ENCODE measurements at places on chromosomes 3 and 15.

DNA sequence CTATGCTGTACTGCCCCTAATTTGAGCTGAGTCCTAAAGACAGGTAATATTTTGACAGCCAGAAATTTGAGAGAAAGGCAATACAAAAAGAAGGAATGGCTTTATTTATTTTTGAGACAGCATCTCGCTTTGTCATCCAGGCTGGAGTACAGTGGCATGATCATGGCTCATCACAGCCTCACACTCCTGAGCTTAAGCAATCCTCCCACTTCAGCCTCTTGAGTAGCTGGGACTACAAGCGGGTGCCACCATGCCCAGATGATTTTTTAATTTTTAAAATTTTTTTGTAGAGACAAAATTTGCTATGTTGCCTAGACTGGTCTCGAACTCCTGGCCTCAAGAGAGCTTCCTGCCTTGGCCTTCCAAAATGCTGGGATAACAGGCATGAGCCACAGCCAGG is 77.4 kb upstream of the SLC4A7 start:
- DNase-seq, result no peak

GRCh38 chr3:127546970-127547733 is 43.4 kb downstream of the TPRA1 start:
- no peak for DNase-seq

GRCh38 chr3:53226841-53227407 is 28.9 kb downstream of the TKT start:
- DNase-seq, result no peak

GRCh38 chr3:113516115-113516505 is 1.2 kb upstream of the SPICE1 start:
- DNase-seq, result peak; percentile 35

DNA sequence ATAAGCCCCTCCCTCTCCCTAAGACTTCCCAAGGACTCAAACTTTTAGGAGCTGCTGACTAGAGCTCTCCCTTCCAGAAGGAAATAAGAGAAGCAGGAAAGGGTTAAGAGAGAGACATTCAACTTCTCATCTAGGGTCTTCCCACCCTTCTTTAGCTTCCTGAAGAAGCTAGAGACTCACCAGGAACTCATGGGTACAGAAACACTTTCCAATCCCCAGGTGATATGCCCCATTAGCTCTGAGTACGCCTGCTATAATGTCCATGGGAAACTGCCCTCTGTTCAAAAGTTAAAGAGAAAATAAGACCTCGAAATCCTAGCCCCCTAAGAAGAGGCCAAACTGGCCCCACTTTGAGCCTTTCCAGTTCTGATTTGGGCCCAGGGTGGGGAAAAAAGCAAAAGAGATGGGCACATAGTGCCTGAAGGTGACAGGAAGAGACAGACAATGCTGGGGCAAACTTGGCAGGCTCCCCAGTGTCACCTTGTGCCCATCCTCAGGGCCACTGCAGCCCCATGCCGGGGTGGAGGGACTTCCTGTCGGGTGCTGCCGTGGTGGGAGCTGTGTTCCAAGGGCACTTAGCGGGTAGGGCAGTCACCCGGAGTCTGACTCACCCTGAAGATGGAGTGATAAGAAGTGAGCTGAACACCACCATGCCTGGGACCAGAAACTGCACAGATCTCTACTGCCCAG is 29.5 kb downstream of the CCDC12 start:
- peak; percentile 93 for DNase-seq

GRCh38 chr3:22441711-22442110 is 690.7 kb upstream of the ZNF385D start:
- no peak for DNase-seq

DNA sequence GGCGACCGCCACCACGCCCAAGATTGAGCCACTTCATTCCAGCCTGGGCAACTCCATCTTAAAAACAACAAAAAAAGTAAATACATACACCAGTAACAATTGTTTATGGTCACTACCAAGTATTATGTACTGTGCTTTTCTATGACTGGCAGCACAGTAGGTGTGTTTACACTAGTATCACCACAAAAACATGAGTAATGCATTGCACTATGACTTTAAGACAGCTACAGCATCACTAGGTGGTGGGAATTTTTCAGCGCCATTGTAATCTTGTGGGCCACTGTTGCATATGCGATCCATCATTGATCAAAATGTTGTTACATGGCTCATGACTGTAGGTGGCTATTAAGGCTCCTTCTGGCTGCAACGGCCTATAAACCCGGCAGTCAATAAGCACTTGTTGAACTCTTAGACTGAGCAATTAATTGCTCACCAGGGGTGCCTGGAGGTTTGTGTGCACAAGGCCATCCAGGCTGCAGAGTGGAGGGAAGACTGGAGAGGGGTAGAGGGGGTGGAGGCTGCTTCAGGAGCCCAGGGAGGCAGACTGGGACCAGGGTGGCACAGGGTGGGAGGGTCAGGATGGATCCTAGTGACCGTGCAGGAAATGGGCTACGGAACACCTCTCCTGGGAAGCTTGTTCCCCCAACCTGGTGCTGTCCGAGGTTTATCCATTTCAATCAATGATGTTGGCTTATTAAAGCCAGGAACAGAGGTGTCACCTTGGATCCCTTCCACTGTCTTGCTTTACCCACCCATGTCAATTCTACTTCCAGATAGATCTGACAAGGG is 17.9 kb upstream of the COPG1 start:
- no peak for DNase-seq

DNA sequence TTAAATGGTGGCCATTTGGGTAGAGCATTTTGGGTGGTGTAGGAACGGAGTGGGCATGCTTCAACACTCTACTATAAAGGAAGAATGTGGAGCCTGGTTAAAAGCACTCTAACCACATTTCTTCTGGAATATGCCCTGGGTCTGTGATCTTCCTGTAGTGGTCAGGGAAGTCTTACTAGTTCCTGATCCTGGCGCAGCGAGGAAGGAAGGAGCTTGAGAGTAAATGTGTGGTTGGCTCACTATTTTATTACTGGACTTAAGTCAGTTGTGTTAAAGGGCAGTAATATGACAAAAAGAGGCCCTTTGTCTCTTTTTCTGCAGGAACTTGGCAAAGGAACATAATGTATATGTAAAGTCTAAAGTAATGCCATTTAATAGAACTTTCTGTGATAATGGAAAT is 197.6 kb upstream of the ZPLD1 start:
- DNase-seq, result no peak

DNA sequence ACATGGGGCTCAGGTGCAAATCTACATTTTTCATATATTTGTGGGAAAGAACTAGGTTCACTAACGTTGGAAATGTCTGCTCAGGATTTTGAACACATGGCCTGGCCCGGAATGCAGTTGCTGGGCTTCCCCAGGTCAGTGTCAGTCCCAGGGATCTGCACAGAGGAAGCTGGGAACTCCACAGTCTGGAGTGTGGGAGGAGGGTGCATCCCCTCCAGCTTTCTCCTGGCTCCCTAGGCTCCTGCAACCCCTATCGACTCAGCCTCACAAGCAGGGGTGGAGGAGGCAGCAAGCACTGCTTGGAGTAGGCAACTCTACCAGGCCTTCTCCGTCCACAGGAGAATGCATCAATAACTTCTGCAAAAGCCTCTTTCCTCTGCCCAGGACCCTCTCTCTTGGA is 30.1 kb upstream of the HCN4 start:
- DNase-seq, result no peak

GRCh38 chr3:178472941-178473340 is 63.3 kb upstream of the KCNMB2 start:
- DNase-seq, result no peak

DNA sequence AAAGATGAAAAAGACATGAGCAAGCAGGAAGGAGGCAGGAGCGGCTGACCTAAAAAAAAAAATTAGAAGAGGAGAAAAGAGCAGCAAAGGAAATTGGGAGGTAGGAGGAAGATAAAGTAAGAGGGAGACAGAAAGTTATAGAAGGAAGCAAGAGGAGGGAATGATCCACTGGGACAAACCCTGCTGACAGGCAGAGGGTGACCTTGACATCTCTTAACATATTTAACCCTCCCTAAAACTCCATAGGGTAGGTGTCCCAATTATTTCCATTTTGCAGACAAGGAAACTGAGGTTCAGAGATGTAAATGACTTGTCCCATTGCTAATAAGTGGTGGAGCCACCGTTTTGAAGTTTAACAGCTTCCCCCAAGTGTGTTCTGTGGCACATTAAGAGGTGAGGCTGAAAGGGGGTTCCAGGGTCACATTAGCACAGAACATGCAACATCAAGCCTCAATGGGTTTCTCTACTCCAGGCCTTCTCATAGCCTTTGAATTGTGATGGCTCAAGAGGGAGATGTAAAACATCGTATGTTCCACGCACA is 37.4 kb upstream of the PRICKLE2 start:
- DNase-seq, result no peak

GRCh38 chr3:43038010-43038409 is 58.9 kb downstream of the GASK1A start:
- no peak for DNase-seq

GRCh38 chr15:87680208-87680607 is 576.3 kb downstream of the NTRK3 start:
- DNase-seq, result no peak

GRCh38 chr15:99408236-99409096 is 157.2 kb downstream of the LRRC28 start:
- DNase-seq, result no peak

DNA sequence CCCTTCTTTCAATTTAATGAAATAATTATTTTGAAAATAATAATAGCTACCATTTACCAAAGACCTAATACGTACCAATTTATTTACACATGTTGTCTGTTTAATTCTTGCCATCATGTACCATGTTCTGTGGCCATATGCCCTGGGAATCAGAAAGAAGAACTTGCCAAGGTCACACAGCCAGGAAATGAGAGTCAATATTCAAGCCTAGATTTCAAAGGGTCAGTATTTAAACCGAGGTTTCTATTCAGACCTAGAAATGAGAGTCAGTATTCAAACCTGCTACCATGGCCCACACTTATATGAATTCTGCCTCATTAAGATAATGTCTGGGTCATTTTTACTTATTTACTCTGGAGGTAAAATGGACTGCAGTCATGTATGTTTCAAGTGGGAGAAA is 103.6 kb upstream of the TBL1XR1 start:
- no peak for DNase-seq

GRCh38 chr15:90681056-90681455 is 36.1 kb upstream of the BLM start:
- no peak for DNase-seq

- no peak for DNase-seq
Measured at GRCh38 chr15:89155656-89156055, 65.7 kb downstream of the RLBP1 start.

DNA sequence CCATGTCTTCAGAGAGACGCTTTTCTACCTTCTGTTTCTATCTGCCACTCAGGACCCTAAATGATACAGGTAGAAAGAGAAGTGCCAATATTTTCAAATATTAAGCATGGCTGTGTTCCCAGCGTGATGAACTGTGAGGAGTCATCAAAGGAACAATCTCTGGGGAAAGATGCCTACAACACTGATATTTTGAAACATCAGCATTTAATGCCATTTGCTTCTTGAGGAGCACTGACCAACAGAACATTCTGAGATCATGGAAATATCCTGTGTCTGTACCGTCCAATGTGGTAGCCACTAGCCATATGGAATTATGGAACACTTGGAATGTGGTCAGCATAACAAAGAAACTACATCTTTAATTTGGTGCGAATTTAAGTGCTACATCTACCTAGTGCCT is 117.9 kb upstream of the COL6A5 start:
- DNase-seq, result no peak

DNA sequence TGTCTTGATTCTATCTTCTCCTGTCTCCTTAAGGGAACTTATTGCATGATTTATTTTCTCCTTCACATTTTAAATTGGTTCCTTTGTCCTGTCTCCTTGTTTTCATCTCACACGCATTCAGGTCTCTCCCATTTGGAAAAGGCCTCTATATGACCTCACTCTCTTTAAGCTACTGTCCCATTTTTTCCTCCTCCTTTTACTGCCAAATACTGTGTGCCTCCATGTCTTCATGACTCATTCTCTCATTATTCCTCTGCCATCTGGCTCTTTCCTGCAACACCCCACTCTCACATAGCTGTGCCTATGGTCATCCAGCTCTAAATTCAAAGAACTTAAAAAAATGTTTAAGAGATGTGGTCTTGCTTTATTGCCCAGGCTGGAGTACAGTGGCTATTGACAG is 48.0 kb downstream of the TYRO3 start:
- DNase-seq, result no peak

DNA sequence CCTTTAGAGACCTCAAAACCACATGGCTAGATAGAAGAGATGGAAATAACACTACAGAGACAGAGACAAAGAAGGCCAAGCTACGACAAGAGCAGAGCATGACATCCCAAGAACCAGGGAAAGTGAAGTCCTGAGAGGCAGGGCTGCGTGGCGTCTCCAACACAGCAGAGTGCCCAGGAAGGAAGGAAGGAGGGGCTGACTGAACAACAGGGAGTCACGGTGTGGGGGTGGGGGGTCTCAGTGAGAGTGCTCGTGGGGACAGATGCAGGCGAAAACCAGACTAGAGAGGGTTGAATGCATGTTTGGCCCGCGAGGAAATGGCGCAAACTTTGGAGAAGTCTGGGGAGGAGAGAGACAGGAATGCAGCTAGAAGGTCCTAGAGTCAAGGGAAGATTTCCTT is 44.0 kb downstream of the ADAMTS17 start:
- no peak for DNase-seq

DNA sequence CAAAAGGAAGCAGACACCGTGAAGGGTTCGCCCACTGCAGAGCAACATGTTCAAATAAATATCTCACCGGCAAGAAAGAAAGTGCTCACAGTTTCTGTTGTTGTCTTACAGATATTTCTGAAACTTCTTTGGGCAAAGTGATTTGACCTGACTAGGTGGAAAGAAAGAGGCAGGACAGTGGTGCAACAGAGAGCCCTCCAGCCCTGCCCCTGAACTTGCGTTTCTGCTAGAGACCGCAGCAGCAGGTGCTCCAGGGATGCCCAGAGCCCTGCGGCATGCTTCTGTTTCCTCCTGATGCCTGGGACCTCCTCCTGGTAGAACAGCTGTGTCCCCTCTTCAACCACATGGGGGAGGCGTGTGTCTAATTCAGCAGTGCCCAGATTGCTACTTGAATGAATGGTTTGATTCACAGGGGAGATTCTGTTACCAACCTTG is 123.4 kb downstream of the ATP10A start:
- peak; percentile 61 for DNase-seq

DNA sequence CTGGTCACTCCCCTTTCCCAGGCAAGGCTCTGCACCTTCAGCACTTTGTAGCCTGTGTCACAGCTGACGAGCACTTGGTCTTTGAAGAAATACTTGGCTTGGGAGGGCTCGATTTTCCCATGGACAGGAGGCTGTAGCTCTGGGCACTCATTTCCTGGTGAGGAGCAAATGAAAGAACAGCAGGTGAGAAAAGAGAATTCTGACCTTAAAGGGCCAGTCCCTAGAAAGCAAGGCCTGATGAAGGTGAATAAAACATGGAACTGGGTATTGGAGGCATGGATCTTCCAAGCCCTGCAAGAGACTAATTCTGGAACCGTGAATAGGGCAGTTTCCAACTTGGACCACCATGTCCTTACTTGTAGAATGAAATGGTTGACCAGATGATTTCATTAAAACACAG is 39.9 kb downstream of the MASP1 start:
- no peak for DNase-seq

DNA sequence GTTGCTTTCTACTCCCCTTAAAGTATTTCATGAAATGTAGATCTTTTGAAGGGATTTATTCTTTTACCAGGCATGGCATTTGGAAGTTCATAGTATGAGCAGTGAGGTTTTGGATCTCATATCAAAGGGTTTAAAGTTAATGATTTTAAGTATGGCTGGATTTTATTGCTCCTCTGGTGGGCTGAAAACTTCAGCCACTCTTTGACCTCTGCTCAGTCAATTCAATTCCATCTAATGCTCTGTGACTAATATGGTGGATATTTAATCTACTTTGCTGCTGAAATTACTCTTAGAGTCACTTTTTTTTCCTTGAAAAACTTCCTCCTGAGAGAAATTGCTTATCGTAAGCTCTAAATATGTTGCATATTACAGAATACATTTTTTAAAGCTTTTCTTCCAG is 218.6 kb downstream of the NR2F2 start:
- no peak for DNase-seq

Data from hematopoietic multipotent progenitor cell treated with erythropoietin and hydrocortisone succinate and interleukin-3 and kit ligand, for 6 days (in vitro differentiated cells).